Naive thymus-derived CD4-positive, alpha-beta T cell (primary cell): ENCODE measurements at places on chromosomes 11 and 22. TPM values are rescaled to one million over a fixed set of nuclear protein-coding genes. Genes with fewer than 3 reads are reported as not detected.

DNA sequence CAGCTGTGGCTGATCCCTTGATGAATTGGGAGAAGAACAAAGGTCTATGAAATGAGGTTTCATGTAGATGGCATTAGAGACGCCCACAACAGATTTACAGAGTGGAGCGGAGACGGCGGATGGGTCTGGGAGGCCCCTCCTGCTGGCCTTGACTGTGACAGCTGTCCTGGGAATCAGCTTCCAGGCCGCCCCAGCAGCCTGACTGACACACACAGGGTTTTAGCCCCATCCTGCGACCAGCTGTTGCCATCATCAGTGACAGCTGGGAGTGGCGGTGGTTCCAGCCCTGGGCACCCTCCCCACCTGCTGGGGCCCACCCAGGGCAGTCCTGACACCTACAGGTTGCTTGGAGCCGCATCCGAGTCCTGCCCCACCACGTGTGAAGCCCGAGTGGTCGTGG lies 64.0 kb upstream of the PPP6R3 start:
- no peak for DNase-seq
- H3K4me3 ChIP-seq = no peak overlapping the region
- H3K4me1 ChIP-seq = no peaks in the 10 kb centered on the region

DNA sequence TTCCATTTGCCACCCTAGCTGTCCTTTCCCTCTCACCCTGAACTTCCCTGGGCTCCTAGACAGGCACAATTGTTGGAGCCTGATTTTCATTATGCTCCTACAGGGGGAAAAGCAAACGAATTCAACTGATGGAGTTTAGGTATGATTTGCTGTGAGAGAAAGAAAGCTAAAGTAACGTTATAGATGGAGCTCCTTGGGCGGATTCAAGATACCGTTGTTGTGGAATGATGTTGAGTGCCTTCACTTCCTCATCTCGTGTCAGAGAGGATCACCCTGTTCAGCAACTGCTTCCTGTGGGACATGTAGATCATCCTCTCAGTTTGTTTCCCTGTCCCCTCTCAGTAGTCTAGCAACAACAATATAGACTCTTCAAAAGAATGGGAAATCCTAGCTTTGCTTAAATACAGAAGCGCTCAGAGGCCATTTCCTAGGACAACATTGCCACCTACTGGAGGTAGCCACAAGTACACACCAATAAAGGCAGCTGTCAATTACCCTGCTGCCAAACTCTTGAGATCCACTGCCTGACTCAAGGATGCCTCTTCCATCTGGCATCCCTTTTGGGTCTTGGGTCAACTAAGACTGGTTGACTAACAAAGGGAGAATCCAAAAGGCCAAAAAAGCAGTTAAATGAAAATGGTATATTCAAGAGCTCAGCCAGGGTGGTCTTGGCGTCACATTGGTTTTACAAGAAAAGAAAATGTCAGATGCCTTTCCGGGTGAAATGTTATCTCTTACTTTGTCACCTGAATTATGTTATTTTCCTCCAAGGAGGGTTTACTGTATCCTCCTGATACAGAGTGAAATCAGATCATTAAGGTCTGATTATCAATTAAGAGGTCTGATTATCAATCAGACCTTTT lies 13.5 kb upstream of the DTX4 start:
- no peaks in the 10 kb centered on the region for H3K4me1 ChIP-seq
- no peak overlapping the region for H3K4me3 ChIP-seq
- H3K27me3 ChIP-seq = no peaks in the 10 kb centered on the region
- DNase-seq = no peak

DNA sequence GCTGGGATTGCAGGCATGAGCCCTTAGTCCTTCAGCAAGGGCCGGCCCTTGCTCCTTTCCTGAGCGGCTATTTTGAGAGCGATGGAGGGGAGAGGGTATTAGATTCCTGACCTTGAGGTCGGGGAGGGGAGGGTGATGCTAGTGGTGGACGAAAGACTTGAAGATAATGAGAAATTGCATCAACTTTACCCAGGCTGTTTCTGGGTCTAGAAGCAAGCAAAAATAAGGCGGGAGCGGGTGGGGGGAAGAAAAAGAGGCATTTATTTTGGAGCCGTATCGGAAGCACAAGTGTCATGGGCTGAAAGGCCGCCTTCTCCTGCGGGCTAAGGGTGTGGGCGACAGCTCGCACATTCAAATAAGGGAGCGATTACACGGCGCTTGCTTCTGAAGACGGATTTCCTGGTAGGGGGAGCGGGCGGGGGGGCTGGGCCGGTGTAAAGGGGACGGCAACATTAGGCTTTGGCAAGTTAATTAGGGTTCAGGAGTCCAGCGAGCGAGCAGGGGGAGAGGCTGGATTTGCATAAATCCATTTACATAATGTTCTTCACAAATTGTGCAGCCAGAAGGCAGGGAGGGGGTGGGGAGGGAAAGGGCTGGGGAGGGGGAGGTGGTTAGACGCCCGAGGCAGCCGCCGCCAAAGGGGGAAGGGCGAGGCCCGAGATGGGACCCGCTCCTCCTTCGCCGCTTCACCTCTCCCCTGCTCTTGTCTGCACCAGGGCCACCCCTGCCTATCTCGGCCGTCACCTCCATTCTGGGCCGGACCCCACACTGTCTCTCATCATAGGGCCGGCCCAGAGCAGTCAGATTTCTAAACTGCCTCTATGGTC lies 245.9 kb downstream of the MIAT start:
- no peak overlapping the region for H3K27ac ChIP-seq
- H3K4me3 ChIP-seq = no peak overlapping the region
- no peaks in the 10 kb centered on the region for H3K4me1 ChIP-seq
- H3K36me3 ChIP-seq = no peaks in the 10 kb centered on the region
- H3K27me3 ChIP-seq = no peaks in the 10 kb centered on the region
- no peak for DNase-seq

DNA sequence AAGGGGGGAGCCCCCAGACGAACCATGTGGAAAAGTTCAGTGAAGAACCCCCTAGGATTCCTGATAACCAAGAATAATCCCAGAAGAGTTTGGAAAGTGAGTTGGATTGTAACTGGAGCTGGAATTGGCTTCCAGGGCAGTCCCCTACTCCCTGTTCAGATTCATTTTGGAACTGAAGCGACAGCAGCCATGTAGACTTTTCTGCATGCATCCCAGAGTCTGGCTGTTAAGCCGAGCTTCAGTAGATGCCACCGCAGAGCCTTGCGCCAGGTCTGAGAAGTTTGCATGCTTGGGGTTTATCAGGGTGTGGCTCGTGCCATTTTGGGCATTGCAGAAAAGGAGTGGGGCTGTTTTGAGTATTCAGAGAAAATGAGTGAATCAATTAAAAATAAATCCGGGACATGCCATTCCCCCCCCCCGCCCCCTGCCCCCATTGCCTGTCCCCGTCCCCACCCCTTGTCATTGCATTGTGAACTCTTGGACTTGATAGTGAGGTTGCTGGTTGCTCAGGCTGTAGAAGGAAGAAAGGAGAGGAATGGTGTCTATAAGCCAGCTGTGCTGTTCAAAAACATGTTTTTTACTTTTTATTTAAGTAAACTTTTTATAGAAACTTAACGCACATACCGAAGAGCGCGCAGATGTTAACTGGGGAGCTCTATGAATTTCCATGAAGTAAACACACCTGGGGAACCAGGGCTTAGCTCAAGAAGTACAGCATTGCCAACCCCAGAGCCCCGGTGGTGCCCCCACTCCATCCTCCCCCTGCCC lies 71.2 kb downstream of the LDLRAD3 start:
- no peak overlapping the region for H3K27ac ChIP-seq
- no peak for DNase-seq
- H3K27me3 ChIP-seq = no peaks in the 10 kb centered on the region
- no peaks in the 10 kb centered on the region for H3K4me1 ChIP-seq
- H3K4me3 ChIP-seq = no peak overlapping the region
- no peaks in the 10 kb centered on the region for H3K36me3 ChIP-seq

GRCh38 chr11:69588270-69588669 lies 52.7 kb upstream of the CCND1 start:
- no peaks in the 10 kb centered on the region for H3K27me3 ChIP-seq
- DNase-seq = no peak

DNA sequence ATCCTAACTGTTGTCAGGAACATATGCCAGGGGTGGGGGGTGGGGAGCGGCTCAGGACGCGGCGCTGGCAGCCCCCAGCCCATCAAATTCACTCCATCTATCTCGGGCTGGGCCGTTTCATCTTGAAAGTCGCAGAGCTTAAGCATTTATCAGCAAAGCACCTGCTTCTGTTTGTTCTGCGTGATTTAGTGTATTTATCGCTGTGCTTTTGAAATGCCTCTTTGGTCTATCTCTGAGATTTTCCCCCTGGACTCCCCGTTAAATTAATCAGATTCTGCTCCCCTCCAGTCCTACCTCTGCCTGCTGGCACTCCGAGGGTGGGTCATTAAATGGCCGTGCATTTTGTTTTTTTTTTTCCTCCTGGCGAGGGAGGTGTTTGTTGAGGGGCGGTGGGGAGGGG lies 446.2 kb downstream of the TBC1D22A start:
- H3K27ac ChIP-seq = no peak overlapping the region
- no peaks in the 10 kb centered on the region for H3K4me1 ChIP-seq
- no peak for DNase-seq
- H3K36me3 ChIP-seq = no peaks in the 10 kb centered on the region
- H3K4me3 ChIP-seq = no peak overlapping the region
- H3K27me3 ChIP-seq = no peaks in the 10 kb centered on the region

- DNase-seq = no peak
- H3K4me3 ChIP-seq = no peak overlapping the region
- no peaks in the 10 kb centered on the region for H3K36me3 ChIP-seq
- no peaks in the 10 kb centered on the region for H3K4me1 ChIP-seq
- no peak overlapping the region for H3K27ac ChIP-seq
- peaks cover 2% of the 10 kb centered on the region for H3K27me3 ChIP-seq
Observed at GRCh38 chr22:28963362-28963761, 80.0 kb downstream of the ZNRF3 start.

GRCh38 chr11:131375915-131376314 lies 5.5 kb downstream of the NTM start:
- H3K27ac ChIP-seq = no peak overlapping the region
- no peaks in the 10 kb centered on the region for H3K27me3 ChIP-seq
- H3K4me3 ChIP-seq = no peak overlapping the region
- no peak for DNase-seq
- no peaks in the 10 kb centered on the region for H3K36me3 ChIP-seq
- H3K4me1 ChIP-seq = no peaks in the 10 kb centered on the region

DNA sequence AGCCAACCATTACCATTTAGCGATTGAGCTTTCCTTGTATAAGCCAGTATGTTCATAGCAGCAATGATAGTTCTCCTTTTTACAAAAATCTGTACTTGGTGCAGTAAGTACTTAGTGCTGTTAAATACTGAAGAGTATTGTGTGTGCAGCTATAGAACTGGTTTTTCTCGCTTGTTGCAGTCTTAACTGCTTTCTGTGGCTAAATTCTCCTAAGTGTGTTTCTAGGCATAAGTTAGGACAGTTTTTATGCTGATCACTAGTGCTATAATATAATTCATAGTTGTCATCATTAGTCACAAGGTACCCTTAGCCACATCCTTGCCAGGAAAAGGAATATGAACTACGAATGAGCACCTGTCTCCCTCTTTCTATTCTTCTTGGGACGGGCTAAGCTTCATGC lies 107.7 kb downstream of the GRAMD1B start:
- no peaks in the 10 kb centered on the region for H3K27me3 ChIP-seq
- no peak for DNase-seq
- no peaks in the 10 kb centered on the region for H3K36me3 ChIP-seq

DNA sequence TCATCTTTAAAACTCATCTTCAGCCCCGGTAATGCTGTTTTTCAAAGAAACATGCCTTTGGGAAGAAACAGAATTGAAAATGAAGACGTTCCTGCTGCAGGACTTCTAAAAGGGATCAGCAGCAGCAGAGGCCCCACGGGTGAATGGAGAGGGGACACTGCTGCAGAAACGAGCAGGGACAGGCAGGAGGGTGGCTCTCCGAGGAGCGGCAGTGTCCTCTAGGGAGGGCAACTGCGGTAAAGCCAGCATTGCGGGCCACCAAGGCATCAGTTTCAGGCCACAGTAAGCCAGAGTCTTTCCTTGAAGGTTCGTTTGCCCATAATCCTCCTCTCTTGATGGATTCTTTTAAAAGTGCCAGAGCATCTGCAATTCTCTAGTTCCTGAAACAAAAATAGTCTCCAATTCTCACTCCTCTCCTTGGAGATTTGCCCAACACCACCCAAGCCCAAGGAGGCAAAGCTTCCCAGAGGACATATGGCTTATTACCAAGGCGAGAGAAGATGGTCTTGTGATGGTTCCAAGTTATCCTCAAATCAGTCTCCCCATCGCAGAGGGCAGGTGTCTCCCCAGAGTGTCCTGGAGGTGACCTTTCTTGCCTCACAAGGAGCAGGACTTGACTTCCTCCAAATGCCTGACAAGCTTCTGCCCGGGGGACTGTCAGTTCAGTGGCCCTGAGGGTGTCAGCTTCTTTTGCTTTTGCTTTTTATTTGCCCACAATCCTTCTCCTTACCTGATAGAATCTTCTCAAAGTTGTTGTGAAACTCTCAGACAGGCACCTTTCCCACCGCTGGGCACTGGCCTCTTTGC lies 341.1 kb upstream of the B3GAT1 start:
- no peak overlapping the region for H3K27ac ChIP-seq
- DNase-seq = no peak
- H3K4me1 ChIP-seq = no peaks in the 10 kb centered on the region
- no peaks in the 10 kb centered on the region for H3K36me3 ChIP-seq
- no peak overlapping the region for H3K4me3 ChIP-seq
- no peaks in the 10 kb centered on the region for H3K27me3 ChIP-seq

- no peaks in the 10 kb centered on the region for H3K27me3 ChIP-seq
- H3K4me3 ChIP-seq = no peak overlapping the region
- H3K4me1 ChIP-seq = no peaks in the 10 kb centered on the region
- no peak for DNase-seq
- H3K27ac ChIP-seq = no peak overlapping the region
Observed at GRCh38 chr11:66969584-66970225, 5.4 kb upstream of the C11orf86 start.

The SCN2B gene
- total RNA-seq = not detected in 2 replicates

- H3K27ac ChIP-seq = peak overlapping the region; percentile 92
- no peak for DNase-seq
- peaks cover 8% of the 10 kb centered on the region for H3K4me1 ChIP-seq
- H3K4me3 ChIP-seq = peak overlapping the region; percentile 100
- H3K36me3 ChIP-seq = peaks cover 23% of the 10 kb centered on the region
Observed at GRCh38 chr11:66002648-66003225, 434 bp downstream of the BANF1 start.

GRCh38 chr11:121298774-121299173 lies 6.2 kb downstream of the SC5D start:
- H3K4me1 ChIP-seq = peaks cover 5% of the 10 kb centered on the region
- no peak overlapping the region for H3K4me3 ChIP-seq
- no peaks in the 10 kb centered on the region for H3K36me3 ChIP-seq
- no peaks in the 10 kb centered on the region for H3K27me3 ChIP-seq
- DNase-seq = no peak
- H3K27ac ChIP-seq = no peak overlapping the region

GRCh38 chr11:93166194-93166593 lies 31.6 kb downstream of the SLC36A4 start:
- H3K4me3 ChIP-seq = no peak overlapping the region
- no peak for DNase-seq
- no peak overlapping the region for H3K27ac ChIP-seq
- H3K36me3 ChIP-seq = peaks cover 26% of the 10 kb centered on the region

DNA sequence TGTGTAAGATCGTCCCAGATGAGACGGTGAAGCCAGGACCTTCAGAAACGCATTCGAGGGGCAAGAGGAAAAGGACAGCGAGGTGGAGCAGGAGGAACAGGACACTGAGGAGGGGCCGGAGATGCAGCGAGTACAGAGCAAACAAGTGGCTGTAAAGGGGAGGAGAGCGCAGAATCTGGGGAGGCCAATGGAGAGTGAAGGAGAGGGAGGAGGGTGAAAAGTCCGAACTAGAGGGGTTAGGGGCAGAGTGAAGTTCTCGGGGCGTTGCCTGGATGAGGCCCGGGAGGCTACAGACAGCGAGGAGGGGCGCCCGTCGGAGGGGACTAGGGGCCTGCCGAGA lies 8.8 kb upstream of the PPIL2 start:
- peaks cover 14% of the 10 kb centered on the region for H3K4me1 ChIP-seq
- no peaks in the 10 kb centered on the region for H3K27me3 ChIP-seq
- H3K36me3 ChIP-seq = no peaks in the 10 kb centered on the region
- peak overlapping the region; percentile 56 for H3K4me3 ChIP-seq
- no peak for DNase-seq
